ENCODE measurements at places on chromosomes 2 and 18.

DNA sequence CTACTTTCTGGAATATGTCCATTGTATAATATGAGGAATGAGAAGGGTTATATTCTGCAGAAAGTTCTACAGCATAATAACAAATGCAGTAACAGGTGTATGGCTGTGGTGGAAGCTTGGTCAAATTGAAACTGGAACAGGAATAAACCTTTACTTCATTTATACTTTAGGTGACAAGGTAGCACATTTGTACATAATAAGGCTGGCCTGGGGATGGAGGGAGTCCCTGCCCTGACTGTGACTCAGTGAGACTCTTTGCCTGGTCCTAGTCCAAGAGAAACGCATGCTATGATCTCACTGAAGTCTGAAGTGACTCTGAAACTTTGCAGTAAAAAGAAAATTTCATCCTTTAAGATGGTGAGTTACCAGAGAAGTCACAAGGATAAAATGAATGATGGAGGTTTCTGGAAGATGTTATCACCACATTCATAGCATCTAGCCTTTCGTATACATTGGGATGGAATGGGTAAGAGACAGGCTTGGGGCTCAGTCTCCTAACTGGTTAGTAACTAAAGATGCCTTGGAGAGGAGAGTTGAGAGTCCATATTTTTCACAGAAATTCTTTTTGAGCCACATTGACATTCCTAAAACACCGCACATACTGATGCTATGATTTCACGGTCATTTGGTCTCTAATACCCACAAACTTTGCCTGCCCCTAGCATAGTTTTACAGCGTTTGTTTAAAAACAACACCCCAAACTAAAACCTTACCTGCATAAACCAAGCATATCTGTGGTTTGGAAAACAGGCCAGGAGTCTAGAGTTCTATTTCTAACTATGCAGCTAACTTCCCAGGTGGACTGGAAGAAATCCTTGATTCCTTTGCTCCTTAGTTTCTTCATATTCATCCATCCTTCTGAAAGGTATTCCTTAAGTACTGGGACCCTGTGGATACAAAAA lies 42.4 kb upstream of the NABP1 start:
- no peak for DNase-seq

- DNase-seq: no peak
Observed at GRCh38 chr2:106970471-106971261, 84.7 kb upstream of the ST6GAL2 start.

- DNase-seq: no peak
Observed at GRCh38 chr2:40716879-40717278, 265.0 kb upstream of the SLC8A1 start.

GRCh38 chr18:36381075-36381474 lies 83.6 kb downstream of the FHOD3 start:
- DNase-seq: no peak

DNA sequence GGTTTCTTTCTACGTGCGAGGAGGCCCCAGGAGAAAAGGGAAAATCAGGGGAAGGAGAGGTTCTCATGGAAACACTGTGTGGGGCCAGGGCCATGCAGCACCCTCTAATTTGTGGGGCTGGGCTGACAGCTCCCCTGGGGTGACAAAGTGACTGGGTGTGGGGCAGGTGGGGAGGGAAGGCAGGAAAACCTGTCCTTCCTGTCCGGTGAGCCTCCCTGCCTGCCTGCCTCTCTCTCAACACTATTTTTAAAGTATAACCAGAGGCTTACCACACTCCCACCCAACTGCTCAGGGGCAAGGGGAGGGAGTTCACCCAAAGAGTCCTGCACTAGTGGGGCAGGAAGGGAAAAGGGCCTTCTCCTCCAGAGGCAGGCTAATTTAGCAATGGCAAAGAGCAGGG lies 10.5 kb upstream of the EPAS1 start:
- no peak for DNase-seq

GRCh38 chr18:76495435-76496193 lies 572 bp upstream of the ZNF516 start:
- DNase-seq: peak; percentile 25

Data from Kasumi-1 (cell line).